ENCODE measurements at places on chromosomes 6 and 20. TPM values are rescaled to one million over a fixed set of nuclear protein-coding genes. Genes with fewer than 3 reads are reported as not detected.

Gene SCRT2
- not detected for total RNA-seq

Gene KIFC1
- 0.17 TPM for total RNA-seq

Gene BHLHE23
- total RNA-seq: not detected

Gene SPINT3
- total RNA-seq: not detected

Gene REM1
- 1.0 TPM for total RNA-seq

Gene NRN1
- 4.6 TPM for total RNA-seq

Gene SIRPD
- total RNA-seq: not detected

Gene UNC5CL
- total RNA-seq: 0.14 TPM

Gene TTLL9
- not detected for total RNA-seq

Gene HUS1B
- not detected for total RNA-seq

Gene PHACTR1
- total RNA-seq: 0.85 TPM

- H3K27ac ChIP-seq: no peak overlapping the region
Measured at GRCh38 chr6:148064406-148065134, 278.1 kb upstream of the SASH1 start.

GRCh38 chr6:146545581-146545980 is 1.9 kb downstream of the RAB32 start:
- no peaks in the 10 kb centered on the region for H3K4me1 ChIP-seq
- no peak for DNase-seq
- H3K27me3 ChIP-seq: peaks cover 7% of the 10 kb centered on the region
- H3K4me3 ChIP-seq: peak overlapping the region; percentile 65
- H3K36me3 ChIP-seq: no peaks in the 10 kb centered on the region
- H3K27ac ChIP-seq: peak overlapping the region; percentile 82

DNA sequence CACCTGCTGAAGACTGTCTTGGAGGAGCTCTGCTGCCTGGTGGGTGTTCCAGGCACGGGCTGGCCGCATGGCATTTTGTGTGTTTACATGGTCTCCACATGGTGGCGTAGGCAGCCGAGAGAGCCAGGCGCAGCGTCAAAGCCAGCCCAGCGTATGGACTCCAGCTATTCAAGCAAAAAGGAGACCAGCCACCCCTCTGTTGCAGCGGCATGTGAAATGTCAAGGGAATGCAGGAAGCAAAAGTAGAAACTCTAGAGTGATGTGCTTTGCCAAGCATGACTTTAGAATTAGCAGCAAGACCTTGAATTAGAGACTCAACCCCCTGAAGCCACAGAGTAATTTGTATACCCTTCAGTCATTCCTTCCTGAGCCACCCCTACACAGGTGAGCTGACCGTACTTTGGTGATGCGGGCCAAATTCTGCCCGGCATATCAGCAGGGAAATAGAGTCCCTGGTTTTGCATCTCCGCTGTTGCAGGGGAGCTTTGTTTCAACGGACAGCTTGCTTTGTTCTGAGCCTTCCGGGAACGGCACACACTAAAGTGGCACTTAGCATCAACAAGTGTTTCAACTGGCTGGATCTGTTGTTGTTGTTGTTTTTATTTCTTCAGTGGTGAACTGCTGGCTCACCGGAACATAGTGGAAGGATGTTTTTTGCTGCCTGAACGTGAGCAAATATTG is 48.5 kb downstream of the FNDC1 start:
- no peaks in the 10 kb centered on the region for H3K27me3 ChIP-seq
- no peak overlapping the region for H3K4me3 ChIP-seq
- no peaks in the 10 kb centered on the region for H3K36me3 ChIP-seq
- H3K4me1 ChIP-seq: no peaks in the 10 kb centered on the region
- no peak overlapping the region for H3K27ac ChIP-seq

DNA sequence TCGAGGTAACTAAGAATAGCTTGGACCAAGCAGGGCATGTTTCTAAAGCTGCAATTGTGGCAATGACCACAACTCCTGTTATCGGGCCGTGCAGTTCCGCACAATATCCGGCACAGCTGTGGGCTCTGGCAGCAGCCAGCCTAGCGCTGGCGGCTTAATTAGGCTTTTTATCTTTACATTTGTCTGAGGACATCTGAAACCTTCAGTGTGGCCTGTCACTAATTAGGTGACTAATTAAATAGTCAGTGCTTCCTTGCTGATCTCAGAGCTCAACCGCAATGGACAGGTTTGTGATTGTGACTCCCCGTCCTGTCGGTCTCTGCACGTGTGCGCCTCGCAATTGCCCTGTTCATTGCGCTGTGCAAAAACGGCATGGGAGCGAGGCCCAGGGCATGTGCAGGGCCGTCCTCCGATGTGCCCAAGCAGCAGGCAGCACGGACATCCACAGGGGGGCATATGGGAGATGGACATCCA is 134.8 kb upstream of the INSM1 start:
- no peak overlapping the region for H3K4me3 ChIP-seq
- no peaks in the 10 kb centered on the region for H3K27me3 ChIP-seq
- H3K4me1 ChIP-seq: peaks cover 38% of the 10 kb centered on the region

- no peak overlapping the region for H3K4me3 ChIP-seq
- no peaks in the 10 kb centered on the region for H3K27me3 ChIP-seq
Measured at GRCh38 chr6:33696548-33697518, 14.7 kb downstream of the UQCC2 start.

- no peak overlapping the region for H3K4me3 ChIP-seq
- H3K27ac ChIP-seq: no peak overlapping the region
- no peaks in the 10 kb centered on the region for H3K36me3 ChIP-seq
Measured at GRCh38 chr20:46127396-46128010, 9.4 kb downstream of the CD40 start.

- H3K36me3 ChIP-seq: no peaks in the 10 kb centered on the region
- no peak for DNase-seq
- H3K4me3 ChIP-seq: no peak overlapping the region
- no peak overlapping the region for H3K27ac ChIP-seq
Measured at GRCh38 chr6:106145741-106146227, 59.6 kb downstream of the PRDM1 start.

DNA sequence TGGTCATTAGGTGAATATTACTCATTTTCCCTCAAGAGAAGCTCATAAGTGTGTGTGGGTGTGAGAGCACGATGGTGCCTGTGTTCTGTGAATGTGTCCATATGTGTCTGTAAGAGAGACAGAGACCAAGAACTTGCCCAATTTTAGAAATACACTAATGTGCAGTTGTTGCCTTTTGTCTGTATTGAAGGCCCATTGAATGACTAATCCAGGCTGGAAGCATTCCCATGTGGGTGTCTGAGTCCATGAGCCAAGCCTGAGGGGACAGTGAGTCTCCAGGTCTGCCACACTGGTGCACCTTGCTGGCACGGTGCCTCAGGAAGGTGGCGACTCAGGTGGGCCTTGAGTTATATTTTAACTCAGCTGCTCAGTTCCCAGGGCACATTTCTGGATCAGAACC is 25.5 kb upstream of the ASXL1 start:
- DNase-seq: no peak
- H3K27me3 ChIP-seq: no peaks in the 10 kb centered on the region
- peaks cover 8% of the 10 kb centered on the region for H3K4me1 ChIP-seq
- H3K27ac ChIP-seq: no peak overlapping the region

- H3K27me3 ChIP-seq: no peaks in the 10 kb centered on the region
- no peak overlapping the region for H3K27ac ChIP-seq
- DNase-seq: no peak
- no peaks in the 10 kb centered on the region for H3K36me3 ChIP-seq
Measured at GRCh38 chr6:20211037-20211940, 980 bp downstream of the MBOAT1 start.

- H3K36me3 ChIP-seq: no peaks in the 10 kb centered on the region
- no peak overlapping the region for H3K4me3 ChIP-seq
Measured at GRCh38 chr6:24520929-24521546, 26.3 kb downstream of the ALDH5A1 start.

DNA sequence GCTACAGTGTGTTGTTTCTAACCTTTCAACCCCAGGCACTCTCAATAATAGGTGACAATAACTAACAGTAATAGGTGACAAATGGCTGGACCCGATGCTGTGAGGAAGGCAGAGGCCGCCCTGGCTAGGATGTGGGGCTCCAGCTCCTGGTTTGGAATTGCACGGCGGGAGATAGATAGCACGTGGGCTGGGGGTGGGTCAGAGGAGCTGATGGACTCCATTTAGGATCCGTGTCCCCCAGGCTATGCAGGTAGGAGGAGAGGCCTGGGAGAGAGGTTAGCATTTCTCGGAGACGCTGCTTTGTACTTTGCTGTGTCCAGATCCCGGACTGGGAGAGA is 61.4 kb downstream of the EZR start:
- H3K27ac ChIP-seq: no peak overlapping the region
- H3K4me1 ChIP-seq: no peaks in the 10 kb centered on the region
- H3K27me3 ChIP-seq: no peaks in the 10 kb centered on the region
- DNase-seq: no peak

GRCh38 chr6:131122516-131122915 is 12.8 kb upstream of the AKAP7 start:
- H3K27me3 ChIP-seq: no peaks in the 10 kb centered on the region
- DNase-seq: no peak
- no peak overlapping the region for H3K27ac ChIP-seq

GRCh38 chr20:4006640-4007039 is 8.7 kb downstream of the RNF24 start:
- H3K4me3 ChIP-seq: no peak overlapping the region
- H3K4me1 ChIP-seq: peaks cover 19% of the 10 kb centered on the region
- DNase-seq: peak; percentile 76
- H3K36me3 ChIP-seq: no peaks in the 10 kb centered on the region

DNA sequence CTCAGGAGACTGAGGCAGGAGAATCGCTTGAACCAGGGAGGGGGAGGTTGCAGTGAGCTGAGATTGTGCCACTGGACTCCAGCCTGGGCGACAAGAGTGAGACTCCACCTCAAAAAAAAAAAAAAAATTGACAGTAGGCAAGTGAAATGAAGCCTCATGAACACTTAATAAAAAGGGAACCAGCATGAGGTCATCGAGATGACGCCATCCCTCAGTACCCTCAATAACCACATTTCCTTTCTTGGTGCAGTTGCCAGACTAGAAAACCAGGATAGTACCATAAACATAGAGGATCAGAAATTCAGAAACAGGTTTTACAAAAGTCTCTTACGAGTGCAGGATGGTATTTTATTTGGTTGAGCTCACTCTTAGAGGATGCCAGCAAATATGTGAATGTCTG is 584.1 kb downstream of the MAFB start:
- H3K27me3 ChIP-seq: peaks cover 2% of the 10 kb centered on the region
- no peaks in the 10 kb centered on the region for H3K36me3 ChIP-seq
- peaks cover 13% of the 10 kb centered on the region for H3K4me1 ChIP-seq

- no peaks in the 10 kb centered on the region for H3K36me3 ChIP-seq
- no peak overlapping the region for H3K4me3 ChIP-seq
- H3K4me1 ChIP-seq: no peaks in the 10 kb centered on the region
- DNase-seq: no peak
Measured at GRCh38 chr6:14969126-14969525, 276.7 kb upstream of the JARID2 start.

DNA sequence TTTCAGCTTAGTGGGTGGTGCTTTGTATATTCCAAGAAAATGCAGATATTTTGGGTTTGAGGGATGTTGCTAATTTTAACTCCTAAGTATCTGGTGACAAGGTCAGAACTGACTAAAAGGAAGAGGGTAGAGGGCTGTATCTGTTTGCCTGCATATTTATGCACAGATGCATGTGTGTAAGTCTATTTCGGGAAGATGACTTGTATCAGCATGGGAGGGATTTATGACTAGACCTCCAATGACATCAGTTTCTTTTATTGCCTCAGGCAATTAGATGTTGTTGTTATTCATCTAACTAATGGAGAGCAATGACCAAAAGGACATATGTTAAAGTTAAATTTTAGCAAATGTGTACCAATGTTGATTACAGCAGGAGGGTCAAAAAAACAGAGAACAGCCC is 734.3 kb downstream of the QKI start:
- no peak overlapping the region for H3K4me3 ChIP-seq
- DNase-seq: no peak
- H3K27ac ChIP-seq: peak overlapping the region; percentile 73
- H3K36me3 ChIP-seq: no peaks in the 10 kb centered on the region

- no peak overlapping the region for H3K27ac ChIP-seq
- no peak for DNase-seq
- H3K36me3 ChIP-seq: no peaks in the 10 kb centered on the region
Measured at GRCh38 chr20:48146877-48147276, 361.6 kb upstream of the SULF2 start.

DNA sequence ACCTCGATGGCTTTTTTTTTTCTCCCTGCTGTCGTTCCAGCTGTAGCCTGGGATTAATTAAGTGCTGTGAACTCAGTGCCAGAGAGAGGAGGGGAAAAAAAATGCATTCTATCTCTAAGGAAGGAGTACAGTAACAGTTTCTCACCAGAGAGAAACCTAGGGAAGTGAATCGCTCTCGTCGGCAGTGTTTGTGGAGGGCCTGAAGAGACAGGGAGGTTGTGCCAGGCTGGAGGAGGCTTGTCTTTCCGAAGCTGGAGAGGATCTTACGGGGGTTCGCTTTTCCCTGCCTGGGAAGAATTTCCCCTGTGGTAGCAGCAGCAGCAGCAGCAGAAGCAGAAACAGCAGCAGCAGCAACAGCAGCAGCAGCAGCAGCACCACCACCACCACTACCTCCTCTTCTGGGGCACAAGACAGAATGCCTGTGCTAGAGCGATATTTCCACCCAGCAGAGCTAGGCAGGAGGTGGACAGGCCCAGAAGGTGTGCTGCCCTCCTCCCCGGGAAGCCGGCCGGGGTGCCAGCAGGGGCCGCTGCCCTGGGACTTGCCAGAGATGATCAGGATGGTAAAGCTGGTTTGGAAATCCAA is 186.5 kb downstream of the PDE7B start:
- H3K4me3 ChIP-seq: peak overlapping the region; percentile 59
- peak overlapping the region; percentile 60 for H3K27ac ChIP-seq
- H3K4me1 ChIP-seq: peaks cover 3% of the 10 kb centered on the region

- peak overlapping the region; percentile 42 for H3K27ac ChIP-seq
- no peaks in the 10 kb centered on the region for H3K36me3 ChIP-seq
- H3K4me1 ChIP-seq: peaks cover 56% of the 10 kb centered on the region
- no peak overlapping the region for H3K4me3 ChIP-seq
Measured at GRCh38 chr6:107644513-107644912, 154.6 kb downstream of the SOBP start.

DNA sequence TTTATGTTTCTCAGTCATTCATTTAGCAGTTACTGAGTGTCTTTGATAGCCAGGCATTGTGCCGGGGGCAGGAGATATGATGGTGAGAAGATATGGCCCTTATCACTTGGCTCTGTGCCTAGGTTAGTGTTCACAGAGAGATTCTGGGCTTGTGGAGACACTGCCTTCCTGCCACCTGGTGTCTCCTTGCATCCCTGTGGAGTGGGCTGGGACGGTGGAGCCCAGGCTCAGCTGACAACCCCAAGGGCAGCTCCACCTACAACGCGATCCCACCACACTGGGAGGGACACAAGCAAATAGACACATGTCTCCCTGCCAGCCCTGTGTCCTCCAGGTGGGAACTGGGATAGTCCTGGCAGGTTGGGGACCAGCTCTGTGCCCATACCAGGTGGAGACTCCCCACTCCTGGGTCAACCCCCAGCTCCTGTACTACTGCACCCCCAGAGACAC is 30.3 kb upstream of the VEGFA start:
- no peak overlapping the region for H3K27ac ChIP-seq
- H3K27me3 ChIP-seq: no peaks in the 10 kb centered on the region
- no peak for DNase-seq
- no peaks in the 10 kb centered on the region for H3K4me1 ChIP-seq

All from psoas muscle (tissue), 8 donors.